ENCODE measurements at places on chromosomes 16 and 17.

- H3K27me3 ChIP-seq, result no peaks in the 10 kb centered on the region
- DNase-seq, result no peak
- no peaks in the 10 kb centered on the region for H3K36me3 ChIP-seq
- no peak overlapping the region for H3K27ac ChIP-seq
- H3K4me1 ChIP-seq, result no peaks in the 10 kb centered on the region
- H3K4me3 ChIP-seq, result no peak overlapping the region
Measured at GRCh38 chr17:6710317-6710716, 2.9 kb downstream of the SLC13A5 start.

GRCh38 chr16:29745853-29746345 is at the start of gene C16orf54:
C16orf54 (minus strand) TSS chr16:29745990; CDS start chr16:29744951, 1,039 bp downstream.
- no peaks in the 10 kb centered on the region for H3K36me3 ChIP-seq
- H3K27me3 ChIP-seq, result no peaks in the 10 kb centered on the region
- DNase-seq, result no peak
- peaks cover 14% of the 10 kb centered on the region for H3K4me1 ChIP-seq

DNA sequence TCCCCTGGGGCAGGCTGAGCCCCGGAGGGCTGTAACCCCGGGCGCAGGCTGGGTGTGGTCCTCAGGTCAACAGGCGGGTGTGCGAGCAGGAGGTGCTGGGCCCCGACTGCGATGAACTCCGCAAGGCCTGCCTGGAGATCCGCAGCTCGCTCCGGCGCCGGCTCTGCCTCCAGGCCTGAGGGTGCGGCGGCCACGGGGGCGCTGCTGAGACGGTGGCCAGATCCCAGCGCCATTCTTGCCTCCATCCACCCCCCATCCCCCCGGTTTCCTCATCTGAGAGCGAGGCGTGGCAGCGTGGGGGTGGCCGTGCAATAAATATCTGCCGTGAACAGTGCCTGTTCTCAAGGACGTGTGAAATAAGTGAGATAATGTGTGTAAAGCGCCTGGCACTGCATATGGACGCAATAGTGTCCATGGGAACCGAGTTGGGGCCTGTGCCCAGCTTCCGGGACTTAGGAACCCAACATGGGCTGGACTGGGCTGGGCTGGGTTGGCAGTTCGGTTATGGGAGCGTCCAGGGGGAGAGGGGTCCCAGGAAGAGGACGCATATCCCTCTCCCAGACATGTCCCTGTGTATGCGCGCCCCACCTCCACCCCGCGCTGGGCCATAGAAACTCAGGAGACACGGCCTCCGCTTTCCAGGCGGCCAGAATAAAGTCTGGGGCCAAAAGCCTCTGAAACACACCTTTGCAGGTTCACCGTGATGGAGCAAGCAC is 15.0 kb downstream of the ZNF213 start:
- no peaks in the 10 kb centered on the region for H3K4me1 ChIP-seq
- H3K4me3 ChIP-seq, result peak overlapping the region; percentile 64
- H3K36me3 ChIP-seq, result no peaks in the 10 kb centered on the region

DNA sequence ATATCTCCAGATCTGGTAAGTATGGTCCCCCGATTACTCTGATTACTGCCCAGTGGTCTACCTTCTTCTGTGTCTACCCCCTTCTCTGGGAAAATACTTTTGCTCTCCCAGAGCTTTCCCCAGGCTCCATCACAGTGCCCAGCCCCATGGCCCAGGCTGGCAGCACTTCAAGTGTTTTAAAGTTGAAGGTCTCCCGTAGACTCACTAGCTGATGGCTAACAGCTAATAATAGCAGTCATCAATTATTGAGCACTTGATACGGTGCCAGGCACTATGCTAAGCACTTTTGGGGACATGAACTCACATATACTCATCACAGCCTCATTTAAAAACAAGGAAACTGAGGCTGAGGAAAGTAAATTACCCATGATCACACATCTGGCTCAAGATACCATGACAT is 33.4 kb downstream of the DCUN1D3 start:
- H3K27ac ChIP-seq, result no peak overlapping the region
- H3K36me3 ChIP-seq, result no peaks in the 10 kb centered on the region
- H3K4me1 ChIP-seq, result no peaks in the 10 kb centered on the region
- H3K4me3 ChIP-seq, result no peak overlapping the region
- no peaks in the 10 kb centered on the region for H3K27me3 ChIP-seq

- H3K27me3 ChIP-seq, result no peaks in the 10 kb centered on the region
- H3K4me3 ChIP-seq, result no peak overlapping the region
- H3K4me1 ChIP-seq, result peaks cover 8% of the 10 kb centered on the region
- no peak for DNase-seq
Measured at GRCh38 chr17:72393553-72393952, 272.7 kb downstream of the SOX9 start.

DNA sequence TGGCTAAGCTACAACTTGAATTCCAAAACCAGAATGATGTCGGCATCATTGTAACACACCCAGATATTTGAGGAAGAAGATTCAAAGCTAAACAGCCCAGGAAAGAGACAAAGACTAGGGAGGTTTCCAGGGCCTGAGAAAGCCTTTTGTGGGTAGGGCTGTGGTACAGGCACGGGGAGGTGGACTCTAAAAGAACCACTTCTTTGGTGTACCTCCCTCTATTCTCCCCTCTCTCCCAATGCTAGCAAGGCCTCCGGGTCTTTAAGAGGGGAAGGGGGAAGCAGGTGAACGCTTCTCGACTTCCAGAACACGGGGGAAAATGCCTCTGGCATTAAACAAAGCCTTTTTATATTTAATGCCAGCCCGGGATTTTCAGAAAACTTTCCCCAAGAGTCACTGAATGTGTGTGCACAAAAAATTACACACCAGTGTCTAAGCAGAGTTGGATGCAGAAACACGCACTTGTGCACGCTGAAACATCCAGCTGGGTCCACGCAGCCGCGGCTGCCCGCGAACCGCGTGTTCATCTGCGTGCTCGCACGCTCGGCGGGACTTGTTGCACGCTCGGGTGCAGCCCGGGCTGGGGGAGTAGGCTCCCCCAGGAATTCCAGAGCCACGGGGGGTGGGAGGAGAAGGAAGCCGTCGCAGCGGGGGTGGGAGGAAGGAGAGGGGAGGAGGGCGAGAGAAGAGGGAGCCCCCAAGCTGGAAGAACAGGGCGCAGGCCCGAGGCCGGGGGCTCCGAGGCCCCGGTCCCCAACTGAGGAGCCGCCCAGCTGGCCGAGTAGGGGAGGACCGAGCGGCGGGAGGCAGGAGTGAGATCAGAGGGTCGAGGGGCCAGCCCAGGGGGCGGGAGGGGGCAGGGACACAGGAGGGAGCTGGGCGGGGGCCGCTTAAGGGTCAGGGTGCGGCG is 20.1 kb upstream of the ZNF423 start:
- H3K36me3 ChIP-seq, result no peaks in the 10 kb centered on the region
- H3K4me3 ChIP-seq, result no peak overlapping the region
- DNase-seq, result no peak
- no peak overlapping the region for H3K27ac ChIP-seq
- H3K4me1 ChIP-seq, result peaks cover 14% of the 10 kb centered on the region
- H3K27me3 ChIP-seq, result no peaks in the 10 kb centered on the region

DNA sequence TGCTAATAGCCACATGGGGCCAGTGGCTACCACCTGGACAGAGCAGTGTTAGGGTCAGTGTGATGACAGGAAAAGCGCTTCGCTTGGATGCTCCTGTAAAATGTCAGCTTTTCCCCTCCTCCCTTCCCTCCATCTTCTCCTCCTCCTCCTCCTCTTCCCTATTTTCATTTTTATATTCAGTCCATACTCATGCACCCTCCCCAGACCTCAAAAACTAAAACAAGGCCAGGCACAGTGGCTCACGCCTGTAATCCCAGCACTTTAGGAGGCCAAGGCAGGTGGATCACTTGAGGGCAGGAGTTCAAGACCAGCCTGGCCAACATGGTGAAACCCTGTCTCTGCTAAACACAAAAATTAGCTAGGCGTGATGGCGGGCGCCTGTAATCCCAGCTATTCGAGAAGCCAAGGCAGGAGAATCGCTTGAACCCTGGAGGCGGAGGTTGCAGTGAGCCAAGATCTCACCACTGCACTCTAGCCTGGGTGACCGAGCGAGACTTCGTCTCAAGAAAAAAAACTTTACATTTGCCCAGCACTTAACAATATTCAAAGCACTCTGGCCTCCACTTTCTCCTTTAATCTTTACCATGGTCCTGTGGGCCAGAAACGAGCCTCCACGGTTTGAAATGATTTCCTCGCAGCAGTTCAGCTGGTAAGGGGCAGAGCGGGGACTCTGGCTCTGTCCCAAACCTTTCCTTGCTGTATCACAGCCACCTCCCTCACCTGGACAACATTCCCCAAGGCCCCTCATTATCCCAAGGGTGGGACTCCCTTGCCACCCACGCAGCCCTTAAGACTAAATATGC is 21.8 kb downstream of the ANKRD40 start:
- H3K27ac ChIP-seq, result peak overlapping the region; percentile 96
- no peak for DNase-seq
- H3K4me1 ChIP-seq, result peaks cover 91% of the 10 kb centered on the region
- peaks cover 1% of the 10 kb centered on the region for H3K36me3 ChIP-seq

DNA sequence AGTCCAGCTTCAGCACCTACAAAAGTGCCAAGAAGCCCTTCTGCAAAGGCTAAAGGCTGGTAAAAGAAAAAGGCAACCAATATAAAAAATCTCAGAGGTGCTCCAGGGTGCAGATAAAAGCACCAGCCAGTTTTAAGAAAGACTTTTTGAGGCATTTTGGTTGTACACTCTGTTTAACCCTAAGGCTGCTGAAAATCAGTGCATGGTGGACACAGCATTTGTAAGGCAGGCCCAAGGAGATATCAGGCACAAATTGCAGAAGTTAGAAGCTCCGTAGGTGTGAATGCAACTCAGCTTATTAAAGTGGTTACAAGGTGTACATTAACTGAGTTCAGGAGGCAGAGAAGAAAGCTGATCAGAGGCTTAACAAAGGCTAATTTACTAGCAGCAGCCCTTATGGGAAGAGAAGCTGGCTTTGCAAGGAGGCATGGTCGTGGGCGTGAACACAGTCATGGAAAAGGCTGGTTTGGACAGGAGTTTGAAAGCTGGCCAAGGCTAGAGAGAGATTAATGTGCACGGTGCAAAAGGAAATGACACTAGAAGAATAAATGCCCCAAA is 21.1 kb downstream of the ACSM1 start:
- H3K4me3 ChIP-seq, result no peak overlapping the region
- peak overlapping the region; percentile 89 for H3K27ac ChIP-seq
- no peak for DNase-seq
- no peaks in the 10 kb centered on the region for H3K27me3 ChIP-seq

DNA sequence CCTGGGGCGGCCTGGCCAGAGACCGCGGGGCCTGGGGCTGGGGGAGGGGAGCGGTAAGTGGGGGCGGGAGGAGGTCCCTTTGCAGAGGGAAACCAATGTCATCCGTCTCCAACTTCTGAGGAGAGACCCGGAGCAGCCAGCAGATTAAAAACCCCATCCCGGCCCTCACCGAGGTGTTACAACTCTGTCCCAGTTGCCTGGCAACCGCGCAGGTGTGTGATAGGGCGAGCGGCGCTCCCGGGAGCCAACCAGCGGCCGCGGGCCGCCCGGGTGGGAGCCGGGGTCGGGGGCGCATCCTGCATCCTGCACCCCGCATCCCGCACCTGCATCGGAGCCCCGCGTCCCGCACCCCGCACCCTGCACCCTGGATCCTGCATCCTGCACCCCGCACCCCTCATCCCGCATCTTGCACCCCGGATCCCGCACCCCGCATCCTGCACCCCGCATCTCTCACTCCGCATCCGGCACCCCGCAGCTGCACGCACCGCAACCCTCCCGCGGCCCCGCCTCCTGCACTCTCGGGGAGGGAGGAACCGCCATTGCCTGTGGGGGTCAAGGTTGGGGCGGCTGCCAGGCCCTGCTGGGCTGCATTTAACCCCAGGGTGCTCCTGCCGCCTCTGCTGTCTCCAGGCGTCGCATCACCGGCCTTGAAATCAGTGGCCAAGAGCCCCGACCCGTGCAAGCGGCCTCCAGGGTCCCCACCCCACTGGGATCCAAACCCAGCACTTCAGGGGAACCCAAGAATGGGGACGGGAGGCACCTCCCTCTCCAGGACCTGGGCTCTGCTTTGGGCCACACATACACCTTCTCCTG is 47.3 kb downstream of the RTN4RL1 start:
- H3K27ac ChIP-seq, result no peak overlapping the region
- no peak overlapping the region for H3K4me3 ChIP-seq
- H3K4me1 ChIP-seq, result peaks cover 16% of the 10 kb centered on the region
- H3K36me3 ChIP-seq, result no peaks in the 10 kb centered on the region

DNA sequence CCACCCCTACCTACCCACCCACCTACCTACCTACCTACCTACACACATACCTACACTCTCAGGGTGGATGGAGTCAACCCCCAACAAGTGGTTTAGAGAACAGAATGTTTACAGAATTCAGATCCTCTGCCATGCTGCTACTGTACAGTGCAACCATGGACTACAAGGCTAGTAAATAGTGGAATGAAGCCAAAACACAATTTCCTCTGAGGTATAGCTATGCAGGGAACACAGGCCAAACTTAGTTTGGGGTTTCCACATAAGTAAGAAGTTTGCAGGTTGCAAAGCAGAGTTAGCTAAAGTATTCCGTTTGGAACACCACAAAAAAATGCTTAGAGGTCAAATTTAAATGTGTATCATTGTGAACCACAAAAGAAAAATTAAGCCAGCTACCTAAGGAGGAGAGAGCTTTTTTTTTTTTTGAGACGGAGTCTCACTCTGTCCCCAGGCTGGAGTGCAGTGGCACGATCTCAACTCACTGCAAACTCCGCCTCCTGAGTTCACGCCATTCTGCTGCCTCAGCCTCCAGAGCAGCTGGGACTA is 2.7 kb upstream of the AP1G1 start:
- H3K4me1 ChIP-seq, result 0 out of 2 replicates have a peak, but pooled peaks cover 16% of the 10 kb centered on the region
- no peak overlapping the region for H3K4me3 ChIP-seq
- DNase-seq, result no peak
- no peaks in the 10 kb centered on the region for H3K36me3 ChIP-seq
- H3K27me3 ChIP-seq, result no peaks in the 10 kb centered on the region
- no peak overlapping the region for H3K27ac ChIP-seq

DNA sequence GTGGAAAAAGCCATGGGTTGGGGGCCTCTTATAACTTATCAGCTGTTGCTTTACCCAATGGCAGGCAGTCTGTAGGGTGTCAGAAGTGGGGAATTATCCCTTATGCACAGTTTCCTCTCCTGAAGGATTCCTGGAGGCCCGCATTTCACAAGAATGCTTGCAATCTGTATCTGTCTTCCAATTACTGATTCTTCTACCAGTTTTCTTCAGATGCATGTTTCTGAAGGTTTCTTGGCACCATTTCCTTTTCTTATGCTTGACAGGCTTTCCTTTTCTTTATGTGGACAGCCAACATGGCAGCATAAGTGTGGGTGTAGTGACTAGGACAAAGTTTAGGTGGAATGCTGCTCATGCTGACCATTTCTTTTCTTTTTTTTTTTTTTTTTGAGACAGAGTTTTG is 36.1 kb downstream of the MAP3K3 start:
- H3K27me3 ChIP-seq, result no peaks in the 10 kb centered on the region
- H3K4me3 ChIP-seq, result no peak overlapping the region
- no peaks in the 10 kb centered on the region for H3K4me1 ChIP-seq

Measured in Caco-2 (cell line).